ENCODE measurements at places on chromosomes 11 and 22.

GRCh38 chr22:46297151-46297812, 612 bp downstream of the GTSE1 start:
- no peak for DNase-seq

GRCh38 chr11:125554038-125554437, 15.2 kb upstream of the EI24 start:
- no peak for DNase-seq

DNA sequence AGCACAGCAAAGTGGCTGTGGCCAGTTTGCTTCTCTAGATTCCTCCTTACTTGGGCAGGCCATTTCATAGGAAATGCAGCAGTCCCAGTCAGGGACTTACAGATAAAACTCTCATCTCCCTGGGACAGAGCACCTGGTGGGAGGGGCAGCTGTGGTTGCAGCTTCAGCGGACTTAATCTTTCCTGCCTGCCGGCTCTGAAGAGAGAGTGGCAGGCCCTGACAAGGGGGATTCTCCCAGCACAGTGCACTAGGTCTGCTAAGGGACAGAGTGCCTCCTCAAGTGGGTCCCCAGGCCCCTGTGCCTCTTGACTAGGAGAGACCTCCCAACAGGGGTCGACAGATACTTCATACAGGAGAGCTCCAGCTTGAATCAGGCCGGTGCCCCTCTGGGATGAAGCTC, 1649.1 kb downstream of the LRRC4C start:
- DNase-seq: no peak

DNA sequence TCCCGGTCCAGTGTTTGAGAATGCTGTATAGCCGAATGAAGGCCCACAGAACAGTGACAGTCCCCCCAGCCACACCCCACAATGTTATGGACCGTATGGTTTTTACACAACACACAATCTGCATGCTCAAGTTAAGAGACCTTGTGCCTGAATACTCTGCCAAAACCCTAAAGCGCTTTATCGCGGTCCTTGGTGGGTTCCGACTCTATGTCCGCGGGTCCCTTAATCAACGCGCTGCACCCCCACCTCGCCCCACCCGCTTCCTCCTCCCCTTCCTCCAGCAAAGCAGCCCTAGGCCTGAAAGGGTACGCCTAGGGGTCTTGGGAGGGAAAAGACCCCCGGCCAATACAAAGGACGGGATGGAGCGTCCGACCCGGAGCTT, 442 bp downstream of the COPB1 start:
- DNase-seq: no peak

DNA sequence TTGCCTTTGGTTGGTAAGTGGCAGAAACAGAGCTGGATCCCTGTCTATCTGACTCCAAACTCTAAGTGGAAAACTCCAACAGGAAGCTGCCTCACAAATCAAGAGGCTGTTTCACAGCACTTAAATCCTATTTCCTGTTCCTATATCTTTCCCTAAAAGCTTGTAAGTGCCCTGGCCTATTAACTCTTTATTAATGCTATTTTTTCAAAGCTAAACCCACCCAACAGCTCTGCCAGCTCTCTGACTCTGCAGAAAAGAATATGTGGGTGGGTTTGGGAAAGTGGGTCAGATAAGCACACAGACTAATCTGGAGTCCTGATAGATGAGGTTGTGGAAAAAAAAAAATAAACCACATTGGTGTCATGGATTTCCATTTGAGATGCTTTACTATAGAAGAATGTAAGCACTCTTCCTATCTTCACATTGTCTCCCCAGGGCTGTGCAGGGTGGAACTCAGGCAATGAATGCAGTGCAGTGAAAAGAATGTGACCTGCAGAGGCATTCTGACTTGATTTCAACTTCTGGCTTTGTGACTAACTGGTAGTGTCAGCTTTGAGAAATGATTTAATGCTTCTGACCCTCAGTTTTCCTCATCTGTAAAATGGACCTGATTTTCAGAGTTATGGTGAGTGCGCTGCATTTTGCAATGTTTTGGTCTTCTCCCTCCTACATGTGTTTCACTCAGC, 125.6 kb downstream of the AASDHPPT start:
- DNase-seq: no peak

- DNase-seq: no peak
These were observed 20.0 kb downstream of the DAGLA start for GRCh38 chr11:61700212-61700611.

GRCh38 chr11:2420502-2421225, 20.1 kb downstream of the TSSC4 start:
- DNase-seq: peak; percentile 29

DNA sequence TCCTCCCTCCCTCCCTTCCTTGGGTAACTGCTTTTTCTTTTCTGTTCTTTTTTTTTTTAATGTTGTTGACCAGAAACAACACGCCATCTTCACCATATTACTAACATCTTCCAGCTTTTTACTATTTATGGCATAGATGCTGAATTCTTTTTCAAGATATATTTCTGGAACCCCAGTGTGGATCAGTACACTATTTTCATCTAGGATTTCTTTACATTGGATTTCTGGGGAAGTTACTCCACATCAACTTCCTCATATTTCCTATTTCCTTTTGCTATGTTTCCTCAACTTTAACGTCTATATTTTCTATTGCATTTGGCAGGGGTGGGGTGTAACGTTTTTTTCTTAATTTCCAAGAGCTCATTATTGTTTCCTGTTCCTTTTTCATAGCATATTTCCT, 7.0 kb downstream of the PGM2L1 start:
- no peak for DNase-seq

DNA sequence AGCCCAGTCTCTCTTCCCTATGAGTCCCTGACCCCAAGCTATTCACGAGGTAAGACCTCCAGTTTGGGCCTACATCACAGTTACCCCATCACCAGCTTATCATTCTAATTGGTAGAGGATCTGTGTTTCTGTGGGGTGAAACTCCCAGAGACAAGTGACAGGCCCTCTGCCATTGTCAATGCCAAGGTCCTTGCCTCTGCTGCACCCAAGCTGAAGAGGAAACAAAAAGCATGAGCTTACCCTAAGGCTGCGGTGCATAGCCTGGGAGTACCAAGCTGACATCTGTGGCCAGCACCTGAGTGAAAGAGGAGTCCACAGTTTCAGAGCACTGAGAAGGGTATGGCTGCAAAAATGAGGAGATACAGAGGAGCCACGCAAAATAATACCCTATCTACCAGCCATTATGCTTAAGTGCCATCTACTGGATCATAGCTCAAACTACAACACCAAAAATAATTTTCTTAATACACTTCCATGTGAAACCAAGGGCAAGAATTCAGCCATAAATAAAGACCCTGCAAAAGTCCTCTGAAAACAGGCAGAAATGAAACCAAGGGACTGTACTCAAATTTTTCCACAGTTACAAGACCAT, 62.3 kb upstream of the ANO5 start:
- no peak for DNase-seq

DNA sequence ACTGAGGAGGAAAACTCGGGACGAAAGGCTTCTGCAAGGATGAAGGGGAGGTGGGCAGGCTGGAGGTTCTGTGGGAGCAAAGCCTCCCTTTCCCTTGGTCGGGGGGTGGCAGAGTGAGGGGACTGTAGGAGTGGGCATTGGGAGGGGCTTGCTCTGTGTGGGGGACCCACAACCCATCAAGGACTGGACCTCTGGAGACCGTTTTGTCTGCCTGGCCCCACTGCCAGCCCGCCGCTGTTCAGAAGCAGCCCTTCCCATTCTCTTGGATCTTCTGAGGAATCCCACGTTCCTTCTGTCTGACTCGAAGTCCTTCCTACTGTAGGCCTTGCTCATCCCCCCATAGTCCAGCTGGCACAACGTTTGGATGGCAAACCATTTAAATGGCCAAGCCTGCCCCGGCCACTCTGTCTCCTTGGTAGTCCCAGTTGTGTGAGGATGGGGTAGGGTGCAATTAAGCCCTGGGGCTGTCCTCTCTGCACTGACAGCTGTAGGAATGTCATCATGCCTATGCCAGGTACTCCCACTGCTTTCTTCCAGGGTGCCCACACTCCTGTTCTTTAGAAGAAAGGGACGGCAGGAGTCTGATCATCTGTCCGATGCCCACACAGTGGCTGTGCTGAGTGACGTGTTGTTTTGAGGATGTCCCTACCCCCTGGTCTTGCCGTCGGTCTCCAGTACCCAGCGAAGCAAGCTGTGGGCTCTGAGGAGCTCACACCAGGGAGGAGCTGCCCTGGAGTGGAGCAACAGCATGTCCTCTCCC, 17.0 kb upstream of the NECTIN1 start:
- DNase-seq: no peak

DNA sequence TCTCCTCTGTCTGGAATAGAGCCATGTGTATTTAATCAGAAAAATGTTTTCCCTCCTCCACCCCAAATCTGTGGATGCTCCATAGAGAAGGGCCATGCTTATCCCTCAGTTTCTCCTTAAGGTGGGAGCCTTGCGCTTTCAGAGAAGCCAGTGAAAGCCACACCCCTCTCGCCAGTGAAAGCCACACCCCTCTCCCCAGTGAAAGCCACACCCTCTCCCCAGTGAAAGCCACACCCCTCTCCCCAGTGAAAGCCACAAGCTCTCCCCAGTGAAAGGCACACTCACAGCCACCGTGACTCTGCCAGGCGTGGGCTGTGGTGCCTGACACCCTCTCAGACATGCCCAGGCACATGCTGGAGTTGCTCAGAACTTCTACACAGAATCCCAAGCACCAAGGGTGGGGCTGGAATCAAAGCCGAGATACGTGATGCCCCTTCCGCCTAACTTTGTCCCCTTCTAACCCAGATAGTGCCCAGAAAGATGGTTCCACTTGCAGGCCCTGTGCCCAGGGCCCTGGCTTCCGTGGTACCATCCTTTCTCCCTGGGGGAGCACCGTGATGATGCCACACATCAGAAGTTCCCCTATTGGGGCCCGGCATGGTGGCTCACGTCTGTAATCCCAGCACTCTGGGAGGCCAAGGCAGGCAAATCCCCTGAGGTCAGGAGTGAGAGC, 16.5 kb upstream of the PRR5 start:
- DNase-seq: no peak

DNA sequence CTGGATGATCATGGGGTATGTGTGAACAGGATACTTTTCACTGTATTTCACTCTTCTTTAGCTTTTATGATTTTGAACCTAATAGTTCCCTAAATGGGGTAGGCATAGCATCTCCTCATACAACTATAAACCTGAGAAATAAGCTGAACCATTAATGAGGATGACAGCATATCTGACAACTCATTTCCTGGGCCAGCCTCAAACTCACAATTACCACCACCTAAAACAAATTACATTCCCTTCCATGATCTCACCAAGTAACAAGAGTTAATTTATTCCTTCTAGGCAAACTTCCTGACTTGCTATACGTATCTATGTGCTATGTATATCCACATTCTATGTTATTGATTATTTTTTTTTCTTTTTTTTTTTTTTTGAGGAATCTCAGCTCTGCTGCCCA, 23.0 kb downstream of the SIK3 start:
- no peak for DNase-seq

GRCh38 chr22:19203834-19204233, 25.3 kb upstream of the SLC25A1 start:
- no peak for DNase-seq

DNA sequence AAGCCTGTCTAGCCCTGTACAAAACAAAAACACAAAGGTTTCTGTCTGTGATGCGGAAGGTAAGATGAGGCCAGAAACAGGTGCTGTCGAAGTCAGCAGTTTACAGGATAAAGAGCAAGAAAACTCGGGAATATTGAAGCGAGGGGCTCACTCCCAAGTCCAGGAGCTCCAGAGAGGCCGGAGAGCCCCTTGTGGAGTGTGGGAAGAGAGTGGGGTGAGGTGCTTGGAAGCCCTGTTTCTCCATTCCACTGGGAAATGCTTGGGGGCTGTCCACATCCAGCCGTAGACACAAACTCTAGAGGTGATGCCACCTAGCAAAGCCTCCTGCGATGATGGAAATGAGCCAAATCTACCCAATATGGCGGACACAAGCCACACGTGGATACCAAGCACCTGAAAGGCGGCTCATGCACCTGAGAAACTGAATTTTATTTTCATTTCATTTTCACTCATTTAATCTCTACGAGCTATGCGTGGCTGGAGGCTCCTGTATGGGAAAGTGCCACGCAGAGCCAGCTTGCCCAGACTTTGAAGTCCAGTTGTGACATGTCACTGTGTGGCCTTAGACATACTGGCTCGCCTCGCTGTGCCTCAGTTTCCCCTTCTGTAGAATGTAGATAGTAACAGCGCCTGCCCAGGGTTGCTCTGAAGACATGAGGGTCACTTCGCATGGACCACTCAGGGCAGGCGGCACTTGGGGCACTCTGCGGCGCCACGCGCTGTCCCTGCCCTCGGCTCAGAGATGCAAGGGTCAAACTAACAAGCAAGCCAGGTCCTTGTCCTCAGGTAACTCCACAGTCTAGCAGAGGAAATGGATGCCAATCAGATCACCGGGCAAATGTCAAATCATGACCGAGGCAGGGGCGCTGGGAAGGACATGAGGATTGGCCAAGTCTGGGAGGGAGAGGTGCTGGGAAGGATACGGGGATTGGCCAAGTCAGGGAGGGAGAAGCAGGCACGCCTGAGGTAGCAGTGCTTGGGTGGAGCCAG, 684.7 kb downstream of the TBC1D22A start:
- no peak for DNase-seq

GRCh38 chr11:126821827-126822226, 178.7 kb downstream of the KIRREL3 start:
- no peak for DNase-seq

GRCh38 chr11:64518928-64519327, 72.1 kb upstream of the SLC22A12 start:
- DNase-seq: no peak

DNA sequence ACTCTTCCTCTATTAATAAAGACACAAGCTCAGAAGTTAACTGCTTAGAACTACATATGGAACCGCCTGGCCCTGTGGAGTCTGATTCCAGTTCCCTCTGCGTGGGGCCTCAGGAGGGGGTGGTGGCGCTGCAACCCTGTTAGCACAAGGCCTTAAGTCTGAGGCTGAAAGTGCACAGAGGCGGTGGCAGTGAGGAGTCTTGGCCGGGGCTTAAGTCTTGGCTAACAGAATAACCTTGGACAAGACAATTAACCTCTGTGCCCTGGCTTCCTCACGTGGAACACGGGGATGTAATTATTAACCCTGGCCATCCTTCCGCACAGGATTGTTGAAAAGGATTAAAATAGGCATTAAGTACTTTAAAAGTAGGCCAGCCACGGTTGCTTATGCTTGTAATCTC, 191.5 kb downstream of the CEP164 start:
- DNase-seq: no peak

DNA sequence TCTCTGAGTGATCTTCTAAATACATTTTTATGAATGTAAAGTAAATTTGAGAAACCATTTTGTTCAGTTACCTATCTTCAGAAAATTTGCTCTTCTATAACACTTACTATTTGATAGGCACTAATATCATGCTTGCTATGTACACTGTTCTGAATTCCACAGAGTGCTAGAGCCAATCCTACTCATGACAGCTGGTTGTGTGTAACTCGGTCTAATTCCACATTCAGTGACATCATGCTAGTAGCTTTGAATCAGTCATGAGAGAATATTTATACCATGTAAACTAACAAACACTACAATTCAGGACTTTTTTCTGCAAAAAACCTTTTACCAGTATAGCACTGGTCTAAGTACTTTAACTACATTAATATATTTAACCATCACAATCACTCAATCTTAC, 902.9 kb downstream of the DLG2 start:
- no peak for DNase-seq

GRCh38 chr11:18770479-18771125, 21.0 kb downstream of the PTPN5 start:
- DNase-seq: no peak

GRCh38 chr11:63958008-63958407, 16.4 kb upstream of the COX8A start:
- DNase-seq: no peak

GRCh38 chr11:44257338-44258189, 52.4 kb downstream of the ALX4 start:
- no peak for DNase-seq

Data from forelimb muscle (tissue), 1 donor.